Activated CD8-positive, alpha-beta T cell treated with anti-CD3 and anti-CD28 coated beads for 36 hours (primary cell): ENCODE measurements at places on chromosomes 7 and 10.

DNA sequence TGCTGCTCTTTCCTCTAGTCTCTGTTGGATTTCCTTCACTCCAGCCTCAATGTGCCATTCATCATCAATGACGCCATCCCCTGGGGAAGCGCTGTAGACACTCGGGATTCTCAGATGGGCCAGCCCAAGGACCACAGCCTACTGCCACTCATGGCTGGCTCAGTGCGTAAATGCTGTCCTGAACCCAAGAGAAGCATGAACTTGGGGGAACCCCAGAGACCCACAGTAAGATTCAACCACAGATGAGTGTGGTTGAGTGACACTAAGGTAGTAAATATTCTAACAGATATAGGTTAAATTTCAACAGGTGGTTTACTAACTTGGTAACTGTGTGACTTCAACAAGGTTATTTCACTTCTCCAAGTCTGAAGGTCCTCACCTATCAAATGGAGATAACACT is 304.1 kb downstream of the GRM8 start:
- no peak overlapping the region for H3K4me3 ChIP-seq
- no peaks in the 10 kb centered on the region for H3K36me3 ChIP-seq
- no peaks in the 10 kb centered on the region for H3K4me1 ChIP-seq
- H3K27me3 ChIP-seq: peaks cover 2% of the 10 kb centered on the region
- no peak overlapping the region for H3K27ac ChIP-seq
- no peak for DNase-seq

- H3K27me3 ChIP-seq: peaks cover 30% of the 10 kb centered on the region
- no peaks in the 10 kb centered on the region for H3K36me3 ChIP-seq
- no peak overlapping the region for H3K4me3 ChIP-seq
- peak; percentile 69 for DNase-seq
- H3K27ac ChIP-seq: no peak overlapping the region
These were observed 12.1 kb upstream of the TRUB1 start for GRCh38 chr10:114925587-114926586.

DNA sequence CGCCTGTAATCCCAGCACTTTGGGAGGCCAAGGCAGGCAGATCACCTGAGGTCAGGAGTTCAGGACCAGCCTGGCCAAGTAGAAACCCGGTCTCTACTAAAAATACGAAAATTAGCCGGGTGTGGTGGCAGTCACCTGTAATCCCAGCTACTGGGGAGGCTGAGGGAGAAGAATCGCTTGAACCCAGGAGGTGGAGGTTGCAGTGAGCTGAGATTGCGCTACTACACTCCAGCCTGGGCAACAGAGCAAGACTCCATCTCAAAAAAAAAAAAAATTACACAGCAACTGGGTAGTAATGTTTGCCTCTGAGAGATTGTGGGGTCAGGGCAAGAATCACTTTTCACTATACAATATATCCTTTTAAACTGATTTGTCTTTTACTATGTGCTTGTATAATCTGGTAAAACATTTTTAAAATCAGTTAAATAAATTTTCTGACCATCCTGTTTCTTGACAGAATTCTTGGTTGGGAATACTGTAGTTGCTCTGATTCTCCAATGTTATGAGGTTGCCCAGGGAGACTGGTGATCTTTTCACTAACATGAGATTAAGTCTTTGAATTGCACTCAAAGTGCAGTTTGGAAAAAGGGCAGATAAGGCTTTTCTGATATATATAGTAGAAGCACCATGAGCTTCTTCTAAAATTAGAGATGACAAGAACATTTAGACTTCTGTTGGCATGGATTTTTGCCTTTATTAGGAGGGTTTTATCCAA is 1.5 kb downstream of the ENTPD7 start:
- H3K36me3 ChIP-seq: peaks cover 6% of the 10 kb centered on the region
- no peak overlapping the region for H3K4me3 ChIP-seq

- peaks cover 58% of the 10 kb centered on the region for H3K4me1 ChIP-seq
- peak overlapping the region; percentile 56 for H3K4me3 ChIP-seq
- DNase-seq: peak; percentile 83
- H3K27me3 ChIP-seq: no peaks in the 10 kb centered on the region
- H3K27ac ChIP-seq: peak overlapping the region; percentile 97
- H3K36me3 ChIP-seq: no peaks in the 10 kb centered on the region
These were observed 43.6 kb upstream of the KLF6 start for GRCh38 chr10:3828404-3829155.

DNA sequence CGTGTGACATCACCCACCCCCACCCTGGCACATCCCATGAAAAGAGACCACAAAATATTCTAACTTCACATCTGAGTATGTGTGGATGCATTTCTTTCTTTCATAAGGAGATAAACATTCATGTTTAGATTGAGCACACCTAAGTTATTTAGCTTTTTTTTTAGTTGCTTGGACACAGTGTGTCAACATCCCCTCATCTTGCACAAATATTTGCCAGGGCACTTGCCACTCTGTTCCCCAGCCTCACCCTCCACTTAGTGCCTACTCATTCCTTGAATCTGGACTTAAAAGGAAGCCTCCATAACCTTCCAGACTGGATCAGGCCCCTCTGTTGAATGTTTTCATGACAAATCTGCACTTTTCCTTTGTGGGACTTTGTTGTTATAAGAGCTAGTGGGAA is 338.9 kb upstream of the IGFBP3 start:
- DNase-seq: no peak
- H3K4me3 ChIP-seq: no peak overlapping the region
- no peaks in the 10 kb centered on the region for H3K27me3 ChIP-seq

DNA sequence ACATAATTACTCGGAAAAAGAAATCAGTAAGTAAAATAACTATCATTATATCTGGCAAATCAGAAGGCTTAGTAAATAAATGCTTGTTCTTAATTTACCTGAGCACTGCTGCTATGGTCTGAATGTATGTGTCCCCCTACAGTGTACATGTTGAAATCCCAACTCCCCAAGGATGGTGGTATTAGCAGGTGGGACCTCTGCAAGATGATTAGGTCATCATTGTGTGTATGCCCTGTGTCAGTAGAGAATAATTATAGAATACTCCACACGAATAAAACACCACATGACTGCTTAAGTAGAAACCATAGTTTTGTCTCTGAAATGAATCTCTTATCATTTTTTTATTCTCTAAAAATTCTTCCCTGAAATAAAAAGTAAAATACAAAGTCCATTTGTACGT is 101.6 kb downstream of the RNF133 start:
- H3K27ac ChIP-seq: no peak overlapping the region
- no peak for DNase-seq
- H3K27me3 ChIP-seq: no peaks in the 10 kb centered on the region
- no peak overlapping the region for H3K4me3 ChIP-seq
- no peaks in the 10 kb centered on the region for H3K36me3 ChIP-seq

- peaks cover 14% of the 10 kb centered on the region for H3K27me3 ChIP-seq
- no peak overlapping the region for H3K27ac ChIP-seq
- peak; percentile 7 for DNase-seq
- H3K4me1 ChIP-seq: no peaks in the 10 kb centered on the region
These were observed 48.5 kb downstream of the GRID1 start for GRCh38 chr10:86317949-86318725.

DNA sequence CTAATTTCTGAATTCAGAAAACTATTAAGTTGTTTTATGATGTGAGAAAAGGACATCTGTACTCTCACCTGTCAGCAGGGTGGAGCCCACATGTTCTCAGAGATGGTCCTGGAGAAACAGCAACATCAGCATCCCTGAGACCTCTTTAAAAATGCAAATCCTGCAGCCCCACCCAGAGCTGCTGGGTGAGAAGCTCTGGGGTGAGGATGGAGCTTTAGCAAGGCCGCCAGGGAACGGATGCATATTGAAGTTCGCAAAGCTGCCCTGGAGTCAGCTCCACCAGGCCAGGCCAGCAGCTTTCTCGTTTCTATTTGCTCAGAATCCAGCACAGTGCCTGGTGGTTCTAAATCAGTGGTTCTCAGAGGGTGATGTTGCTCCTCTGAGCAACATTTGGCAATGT is 49.1 kb downstream of the PRKCQ start:
- H3K27ac ChIP-seq: peak overlapping the region; percentile 95
- peak overlapping the region; percentile 75 for H3K4me3 ChIP-seq
- H3K4me1 ChIP-seq: peaks cover 77% of the 10 kb centered on the region
- H3K27me3 ChIP-seq: no peaks in the 10 kb centered on the region

DNA sequence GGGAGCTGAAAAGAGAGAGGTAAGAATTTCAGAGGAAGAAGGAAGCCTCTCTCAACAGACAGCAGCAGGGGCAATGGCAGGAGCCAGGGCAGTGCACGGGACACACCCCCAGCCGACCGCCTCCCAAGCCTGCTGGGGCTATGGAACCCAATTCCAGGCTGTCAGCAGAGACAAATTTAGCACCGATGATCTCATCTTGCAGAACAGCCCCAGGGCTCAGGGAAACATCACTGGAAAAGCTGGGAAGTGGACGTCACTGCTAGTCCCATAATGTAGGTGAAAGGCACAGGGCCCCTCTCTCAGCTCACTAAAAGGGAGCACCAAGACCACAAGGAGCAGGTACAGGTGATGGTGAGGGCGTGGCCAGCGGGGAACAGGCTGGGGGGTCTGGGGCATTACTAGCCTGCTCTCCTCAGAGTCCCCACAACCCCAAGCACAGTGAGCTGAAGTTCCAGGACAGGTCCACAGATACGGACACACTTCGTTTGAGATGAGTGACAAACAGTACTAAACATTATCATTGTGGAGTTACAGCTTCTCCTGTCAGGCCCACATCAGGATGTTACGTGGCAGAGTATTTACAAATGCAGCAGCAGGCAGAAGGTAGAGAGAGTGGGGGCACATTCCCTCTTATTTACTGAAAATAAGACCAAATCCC is 103.7 kb downstream of the PLXNA4 start:
- H3K36me3 ChIP-seq: no peaks in the 10 kb centered on the region
- no peak for DNase-seq
- H3K27ac ChIP-seq: no peak overlapping the region
- no peak overlapping the region for H3K4me3 ChIP-seq
- peaks cover 14% of the 10 kb centered on the region for H3K4me1 ChIP-seq

- H3K36me3 ChIP-seq: no peaks in the 10 kb centered on the region
- no peaks in the 10 kb centered on the region for H3K27me3 ChIP-seq
- H3K4me1 ChIP-seq: peaks cover 4% of the 10 kb centered on the region
- H3K27ac ChIP-seq: no peak overlapping the region
- DNase-seq: no peak
- H3K4me3 ChIP-seq: no peak overlapping the region
These were observed 23.6 kb upstream of the PWWP2B start for GRCh38 chr10:132373241-132373955.

GRCh38 chr7:155305231-155305904 is 7.7 kb downstream of the INSIG1 start:
- no peaks in the 10 kb centered on the region for H3K27me3 ChIP-seq
- peaks cover 43% of the 10 kb centered on the region for H3K4me1 ChIP-seq
- peaks cover 82% of the 10 kb centered on the region for H3K36me3 ChIP-seq
- no peak overlapping the region for H3K27ac ChIP-seq

DNA sequence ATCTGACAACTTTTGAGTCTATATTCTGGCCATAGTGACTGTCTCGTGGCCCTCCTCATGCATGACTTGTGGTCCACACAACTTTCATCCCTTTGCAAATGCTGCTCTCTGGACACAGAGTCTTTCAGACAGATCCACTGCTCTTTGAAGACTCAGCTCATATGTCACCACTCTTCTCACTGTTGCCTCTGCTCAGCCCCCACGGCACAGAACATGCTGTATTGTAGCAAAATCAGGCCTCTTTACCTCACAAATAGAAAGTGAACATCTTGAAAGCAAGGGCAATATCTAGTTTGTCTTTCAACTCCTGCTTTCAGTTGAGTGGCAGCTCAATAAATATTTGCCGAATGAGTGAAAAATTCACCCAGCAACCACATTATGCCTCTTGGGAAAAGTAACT is 443.5 kb downstream of the NRG3 start:
- DNase-seq: no peak
- no peak overlapping the region for H3K4me3 ChIP-seq
- H3K27ac ChIP-seq: no peak overlapping the region
- no peaks in the 10 kb centered on the region for H3K27me3 ChIP-seq

GRCh38 chr10:78450807-78451485 is 417.3 kb downstream of the RPS24 start:
- no peaks in the 10 kb centered on the region for H3K36me3 ChIP-seq
- H3K27ac ChIP-seq: no peak overlapping the region

DNA sequence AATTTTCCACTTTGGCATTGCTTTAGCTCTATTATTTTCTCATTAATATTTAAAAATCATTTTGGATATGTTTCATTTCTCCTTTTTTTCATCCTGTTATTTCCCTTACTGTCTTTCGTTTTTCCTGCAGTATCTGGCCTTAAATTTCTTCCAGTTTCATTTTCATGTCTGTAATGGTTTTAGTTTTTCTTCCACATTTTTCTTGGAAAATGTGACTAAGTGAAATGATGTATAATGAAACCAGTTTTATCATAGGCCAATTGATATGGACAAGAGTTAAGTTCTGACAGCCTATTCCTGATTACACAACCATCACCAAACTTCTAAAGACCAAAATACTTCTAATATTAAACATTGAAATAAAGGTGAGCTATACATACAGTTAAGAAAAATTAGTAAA is 158.5 kb downstream of the LHFPL3 start:
- no peak overlapping the region for H3K4me3 ChIP-seq
- H3K27ac ChIP-seq: no peak overlapping the region
- no peaks in the 10 kb centered on the region for H3K4me1 ChIP-seq
- no peak for DNase-seq
- no peaks in the 10 kb centered on the region for H3K36me3 ChIP-seq

DNA sequence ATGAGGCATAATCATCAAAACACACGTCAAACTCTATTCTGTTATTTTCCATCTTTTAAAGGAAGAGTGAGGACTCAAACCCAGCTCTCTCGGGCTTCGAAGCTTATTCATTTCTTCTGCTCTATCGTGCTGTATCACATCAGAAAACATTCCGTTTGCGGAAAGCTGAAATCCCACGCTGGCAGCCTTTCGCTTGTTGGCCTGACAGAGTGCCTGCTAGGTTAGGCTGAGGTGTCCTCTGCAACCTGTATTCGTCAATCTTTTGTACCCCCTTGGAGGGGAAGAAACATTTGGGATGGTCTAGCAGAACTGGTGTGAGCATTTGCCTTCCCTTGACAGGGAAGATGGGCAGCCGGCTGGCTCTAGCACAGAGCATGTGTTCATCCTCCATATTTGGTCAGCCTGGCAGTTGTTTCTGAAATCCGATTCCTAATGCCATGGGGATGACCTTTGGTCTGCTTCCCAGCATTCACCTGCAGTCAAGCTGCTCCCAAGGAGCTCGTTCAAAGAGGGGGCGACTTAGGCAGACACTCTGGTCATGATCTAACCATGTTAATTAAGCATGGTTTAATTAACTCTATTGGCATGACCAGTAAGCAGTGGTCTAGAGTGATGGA is 55.2 kb downstream of the TACC2 start:
- no peak overlapping the region for H3K4me3 ChIP-seq
- no peaks in the 10 kb centered on the region for H3K4me1 ChIP-seq
- no peak overlapping the region for H3K27ac ChIP-seq
